ENCODE measurements at places on chromosomes 16 and 17.

DNA sequence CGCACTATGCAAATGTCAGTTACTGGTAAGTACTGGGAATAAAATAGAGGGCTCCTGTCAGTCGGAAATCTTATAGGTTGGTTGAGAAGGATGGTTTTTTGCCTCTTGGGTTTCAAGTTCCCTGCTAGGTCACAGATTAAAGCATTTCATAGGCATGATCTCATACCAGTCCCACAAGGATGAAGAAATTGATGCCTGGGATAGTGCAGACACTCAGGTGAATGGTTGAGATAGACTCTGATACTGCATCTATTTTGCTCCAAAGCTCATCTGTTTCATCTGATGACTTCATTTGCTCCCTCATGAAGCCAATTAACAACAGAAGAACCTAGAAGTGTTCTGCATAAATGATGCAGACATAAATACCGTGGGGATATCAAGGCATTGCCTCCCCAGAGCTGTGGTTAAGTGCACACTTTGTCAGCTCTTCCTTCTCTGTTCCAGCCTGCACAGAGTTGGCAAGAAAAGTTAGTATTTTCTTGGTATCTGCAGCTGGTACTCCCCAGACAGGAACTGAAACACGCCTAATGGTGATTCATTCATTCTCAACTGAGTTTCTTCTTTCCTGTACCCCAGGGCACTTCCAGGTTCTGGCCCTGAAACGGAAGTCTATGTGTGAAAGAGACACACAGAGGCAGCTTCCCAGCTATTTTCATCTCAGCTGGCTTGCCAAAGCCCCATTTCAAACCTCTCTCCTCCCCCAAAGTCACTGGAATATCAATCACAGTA, 418.3 kb upstream of the SALL1 start:
- DNase-seq = no peak

GRCh38 chr16:31367853-31368252, 12.9 kb downstream of the ITGAX start:
- no peak for DNase-seq

- no peak for DNase-seq
Observed at GRCh38 chr17:11928436-11928835, 68.8 kb downstream of the ZNF18 start.

DNA sequence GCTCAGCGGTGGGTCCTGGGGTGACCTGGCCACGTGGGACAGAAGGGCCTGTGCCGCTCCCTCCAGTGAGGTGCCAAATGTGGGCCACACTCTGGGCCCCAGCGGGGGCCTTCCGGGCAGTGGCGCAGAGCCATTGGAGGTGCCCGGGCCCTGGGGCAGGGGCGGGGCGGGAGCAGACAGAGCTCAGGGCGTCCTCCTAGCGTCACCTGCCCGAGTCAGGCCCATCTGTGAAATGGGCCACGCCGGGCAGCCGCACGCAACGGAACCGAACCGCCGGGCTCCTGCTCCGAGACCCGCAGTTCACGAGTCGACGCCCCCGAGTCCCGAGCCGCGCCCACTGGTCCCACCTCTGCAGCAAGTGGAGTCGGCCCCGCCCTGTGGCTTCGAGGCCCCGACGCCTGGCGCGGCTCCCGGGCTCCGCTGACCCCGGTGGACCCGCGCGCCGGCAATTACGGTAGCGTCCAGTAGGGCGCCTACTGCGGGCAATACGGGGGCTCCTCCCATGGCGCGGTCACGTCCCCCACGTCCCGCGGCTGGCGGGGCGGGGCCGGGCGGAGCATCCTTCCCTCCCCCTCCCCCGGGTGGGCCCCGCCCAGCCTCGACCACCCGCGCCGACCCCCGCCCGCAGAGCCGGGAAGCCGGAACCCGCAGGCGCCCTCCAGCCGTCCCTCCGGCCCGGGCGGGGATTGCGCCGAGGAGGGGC, 1.9 kb downstream of the SLC16A3 start:
- DNase-seq = peak; percentile 96

DNA sequence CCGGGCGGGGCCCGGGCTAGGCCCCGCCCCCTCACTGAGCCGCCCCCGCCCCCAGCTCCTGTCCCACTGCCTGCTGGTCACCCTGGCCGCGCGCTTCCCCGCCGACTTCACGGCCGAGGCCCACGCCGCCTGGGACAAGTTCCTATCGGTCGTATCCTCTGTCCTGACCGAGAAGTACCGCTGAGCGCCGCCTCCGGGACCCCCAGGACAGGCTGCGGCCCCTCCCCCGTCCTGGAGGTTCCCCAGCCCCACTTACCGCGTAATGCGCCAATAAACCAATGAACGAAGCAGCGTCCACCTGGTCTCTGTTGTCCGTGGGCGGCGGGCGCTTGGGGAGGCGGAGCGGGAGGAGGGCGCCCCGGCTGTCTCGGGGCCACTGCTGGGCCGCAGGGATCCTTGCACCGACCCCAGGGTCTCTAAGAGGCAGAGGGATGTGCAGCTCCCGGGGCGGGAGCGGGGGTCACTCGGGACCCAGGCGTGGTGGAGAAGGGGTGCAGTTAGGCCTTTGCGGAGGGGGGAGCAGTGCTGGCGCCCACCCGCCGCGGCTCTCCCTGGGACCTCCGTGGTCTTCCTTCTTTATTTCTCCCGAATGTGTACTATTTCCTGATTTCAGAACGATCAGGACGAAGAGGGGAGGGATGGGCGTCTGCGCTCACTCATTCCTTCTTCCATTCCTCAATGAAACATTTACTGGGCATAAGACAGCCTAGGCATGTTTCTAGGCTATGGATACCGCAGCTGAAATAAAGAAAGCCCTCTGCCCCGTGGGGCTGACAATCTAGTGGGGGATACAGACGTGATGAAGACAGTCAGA, 2.0 kb downstream of the HBZ start:
- DNase-seq = peak; percentile 91

GRCh38 chr17:44283344-44284023, 15.5 kb upstream of the SLC4A1 start:
- DNase-seq = no peak

Data from H7 (cell line).